ENCODE measurements at places on chromosomes 1 and 21.

- DNase-seq = no peak
Measured at GRCh38 chr1:22920026-22920733, 52.5 kb downstream of the LACTBL1 start.

DNA sequence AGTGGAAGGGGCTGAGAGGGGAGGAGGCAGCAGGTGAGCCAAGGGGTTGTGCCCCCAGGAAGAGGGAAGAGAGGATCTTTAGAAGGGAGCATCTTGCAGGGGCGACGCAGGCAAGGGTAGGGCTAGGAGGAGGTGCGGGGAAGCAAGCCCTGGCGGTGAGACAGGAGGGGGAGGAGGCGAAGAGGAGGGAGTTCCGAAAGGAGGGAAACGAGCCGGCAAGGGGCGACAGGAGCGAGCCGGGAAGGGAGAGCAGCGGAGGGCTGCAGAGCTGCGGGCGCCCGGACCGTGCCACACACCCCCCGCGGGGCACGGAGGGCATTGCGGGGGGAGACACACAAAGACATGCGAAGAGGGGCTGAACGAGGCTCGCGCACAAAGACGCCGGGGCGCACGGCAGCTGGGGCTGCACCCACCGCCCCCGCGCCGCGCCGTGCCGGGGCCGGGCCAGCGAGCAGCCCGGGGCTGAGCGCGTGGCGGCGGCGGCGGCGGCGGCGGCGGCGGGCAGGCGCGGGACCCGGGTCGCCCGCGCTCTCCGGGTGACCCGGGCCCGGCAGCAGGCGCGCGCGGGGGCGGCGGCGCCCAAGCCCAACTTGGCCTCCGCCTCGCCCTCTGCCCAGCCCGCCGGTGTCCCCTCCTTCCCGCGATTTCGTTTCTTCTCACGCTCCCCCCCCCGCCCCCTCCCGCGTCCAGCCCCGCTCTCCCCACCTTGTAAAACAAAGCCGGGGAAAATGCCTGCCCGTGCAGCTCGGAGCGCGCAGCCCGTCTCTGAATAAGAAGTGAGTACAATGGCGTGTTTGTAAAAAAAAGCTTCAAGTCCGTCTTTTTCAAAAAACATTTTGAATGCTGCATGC, at the start of gene KCNK2:
Gene KCNK2 (plus strand): TSS at position 206 of the 851 bp plus-strand sequence. CDS start 649 bp downstream, outside the sequence.
- peak; percentile 65 for DNase-seq

GRCh38 chr1:203769505-203770343, 4.7 kb downstream of the LAX1 start:
- DNase-seq = peak; percentile 91

- no peak for DNase-seq
Measured at GRCh38 chr1:100377590-100378361, 25.5 kb downstream of the CDC14A start.

DNA sequence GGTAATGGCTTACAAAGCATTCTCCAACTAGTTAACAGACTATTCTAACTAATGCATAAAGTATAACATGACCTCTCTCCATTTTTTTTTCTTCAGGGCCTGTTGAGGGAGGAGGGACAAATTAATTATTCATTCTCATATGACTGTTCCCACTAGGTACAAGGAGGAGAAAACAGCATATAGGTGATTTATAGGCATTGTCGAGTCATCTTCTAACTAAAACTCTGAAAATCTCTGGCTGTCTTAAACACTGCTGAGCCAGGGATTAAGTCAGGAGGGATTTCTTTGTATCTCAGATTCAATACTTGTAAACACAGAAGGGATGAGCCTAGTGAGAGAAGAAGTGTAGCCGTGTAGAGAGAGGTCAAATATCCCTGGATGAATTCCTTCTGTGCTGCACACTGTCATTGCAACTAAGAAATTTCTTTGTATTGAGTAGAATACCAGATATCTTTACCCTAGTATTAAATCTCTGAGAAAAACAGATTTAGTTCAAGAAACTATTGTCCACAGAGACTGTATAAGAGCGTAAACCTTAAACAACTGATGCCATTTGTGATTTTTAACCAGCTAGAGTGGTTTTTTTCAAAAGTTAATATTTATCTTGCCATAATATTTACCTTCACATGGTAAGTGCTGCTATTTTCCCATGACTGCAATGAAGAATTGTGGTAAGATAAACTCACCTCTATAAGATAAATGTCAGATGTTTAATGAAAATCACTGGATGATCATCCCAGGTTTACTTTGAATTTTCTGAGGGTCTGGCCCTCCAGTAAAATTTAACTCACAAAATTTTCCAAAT, 465.3 kb downstream of the RWDD3 start:
- DNase-seq = no peak

DNA sequence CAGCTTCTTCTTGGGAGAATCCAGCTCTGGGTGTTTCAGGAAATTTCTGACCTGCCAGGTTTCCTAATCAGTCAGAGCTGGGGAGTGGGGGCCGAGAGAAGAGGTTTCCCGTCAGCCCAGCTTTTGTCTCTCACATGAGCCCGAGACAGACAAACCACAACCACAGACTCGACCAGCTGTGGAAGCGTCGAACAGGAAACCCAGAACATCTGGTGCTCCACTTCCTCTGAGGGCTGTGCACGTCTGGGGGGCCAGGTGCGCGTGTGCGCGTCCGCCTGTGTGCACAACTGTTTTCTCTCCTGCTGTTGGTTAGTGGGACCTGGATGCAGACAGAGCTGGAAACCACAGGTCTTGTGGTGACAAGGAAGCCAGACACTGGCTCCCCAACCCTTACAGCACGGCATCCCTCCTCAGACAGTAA, 113.0 kb upstream of the SLC25A33 start:
- no peak for DNase-seq

- DNase-seq = no peak
Measured at GRCh38 chr1:87176514-87176913, 152.2 kb upstream of the LMO4 start.

DNA sequence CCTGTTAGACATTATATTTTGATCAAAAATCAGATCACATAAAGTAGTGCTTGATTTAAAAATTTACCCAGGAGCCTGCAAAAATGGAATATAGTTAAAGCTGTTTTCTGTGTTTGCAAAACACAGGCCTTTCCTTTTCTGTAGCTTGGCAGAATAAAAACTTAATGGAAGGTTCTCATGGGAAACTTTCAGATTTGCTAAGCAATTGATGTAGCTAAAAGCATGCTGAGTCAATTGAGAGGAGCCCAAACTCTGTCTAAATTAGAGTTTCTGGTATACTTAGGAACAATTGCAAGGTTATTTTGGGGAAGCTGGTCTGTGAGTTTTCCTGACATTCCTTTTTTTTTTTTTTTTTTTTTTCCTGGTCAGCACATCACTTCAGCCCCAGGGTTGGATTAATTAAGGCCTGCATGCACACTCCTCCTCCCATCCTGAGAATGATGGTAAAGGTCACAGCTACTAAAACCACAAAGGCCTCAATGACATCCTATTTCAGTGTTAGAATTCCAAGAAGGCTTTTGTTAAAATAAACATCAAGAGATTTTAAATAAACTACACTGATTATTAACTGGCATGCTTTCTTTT, 608.7 kb downstream of the PLPP3 start:
- DNase-seq = peak; percentile 60

DNA sequence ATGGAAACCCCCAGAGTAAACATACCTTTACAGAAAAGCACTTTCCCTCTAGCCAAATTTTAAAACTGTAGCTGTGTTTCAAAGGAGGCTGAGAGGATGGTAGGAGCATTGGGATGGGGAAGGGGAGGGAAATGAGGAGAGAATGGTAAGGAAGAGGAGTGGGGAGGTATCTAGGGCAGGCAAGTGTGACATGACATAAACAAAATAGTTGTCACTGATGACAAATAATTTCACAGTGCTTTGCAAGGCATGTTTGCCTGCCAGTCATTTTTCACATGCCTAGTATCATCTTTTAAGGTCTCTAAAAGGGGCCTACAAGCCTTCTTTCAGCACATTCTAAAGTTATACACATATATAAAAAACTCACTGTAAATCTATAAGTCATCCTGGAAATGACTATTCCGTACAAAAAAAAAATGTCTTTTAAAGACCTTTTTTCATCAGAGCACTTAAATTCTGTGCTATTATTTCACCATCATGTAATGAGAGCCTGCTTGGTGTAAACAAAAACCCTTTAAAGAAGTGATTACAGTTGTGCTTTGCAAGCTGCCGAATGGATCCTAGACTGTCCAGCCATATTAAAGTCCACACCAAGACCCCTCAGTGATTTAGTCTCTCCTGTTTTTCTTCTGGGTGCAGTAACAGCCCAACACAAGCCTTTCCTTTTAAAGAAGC, 38.4 kb downstream of the HLX start:
- no peak for DNase-seq

- no peak for DNase-seq
Measured at GRCh38 chr1:222187566-222188332, 360.2 kb downstream of the HHIPL2 start.

- no peak for DNase-seq
Measured at GRCh38 chr1:113918243-113918642, 10.9 kb upstream of the HIPK1 start.

Data from AG20443 (cell line).